ENCODE measurements at places on chromosomes 6 and 20.

DNA sequence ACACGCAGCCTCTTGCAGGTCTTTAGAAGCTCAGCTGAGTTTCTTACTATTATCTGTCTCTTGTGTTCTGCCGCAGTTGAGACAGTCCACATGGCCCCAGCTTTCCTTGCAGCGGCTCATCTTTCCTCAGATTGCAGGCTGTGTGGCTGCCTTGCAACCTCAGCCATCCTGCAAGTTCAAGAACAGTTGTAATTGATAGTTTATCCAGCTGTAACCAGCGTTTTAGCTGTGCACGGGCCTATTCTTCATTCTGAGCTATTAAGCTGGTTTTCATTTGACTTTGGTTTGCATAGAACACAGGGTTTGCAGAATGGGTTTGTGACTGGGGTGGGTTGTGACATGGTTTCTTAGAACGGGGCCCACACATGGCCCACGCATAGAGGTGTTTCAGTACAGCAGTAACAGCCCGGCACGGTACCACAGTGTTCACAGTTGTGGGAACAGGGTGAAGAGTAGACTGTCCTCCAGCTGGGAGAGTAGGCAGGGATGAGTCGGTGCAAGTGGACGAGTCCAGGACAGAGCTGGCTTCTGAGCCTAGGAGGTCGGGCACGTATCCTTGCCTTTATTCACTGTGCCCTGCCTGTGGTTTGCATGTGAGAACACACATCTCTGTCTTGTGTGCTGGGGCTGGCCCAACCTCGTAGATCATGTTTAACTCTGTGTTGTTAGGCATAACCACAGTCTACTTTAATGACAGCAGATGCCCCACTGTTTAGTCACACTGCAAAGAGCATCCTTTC, 89.2 kb downstream of the RPP40 start:
- no peak for DNase-seq

GRCh38 chr6:111837641-111838500, 35.4 kb downstream of the FYN start:
- no peak for DNase-seq

GRCh38 chr6:47483516-47483852, 5.9 kb downstream of the CD2AP start:
- no peak for DNase-seq

- DNase-seq: no peak
These were observed 40.6 kb downstream of the HECA start for GRCh38 chr6:139175389-139175948.

DNA sequence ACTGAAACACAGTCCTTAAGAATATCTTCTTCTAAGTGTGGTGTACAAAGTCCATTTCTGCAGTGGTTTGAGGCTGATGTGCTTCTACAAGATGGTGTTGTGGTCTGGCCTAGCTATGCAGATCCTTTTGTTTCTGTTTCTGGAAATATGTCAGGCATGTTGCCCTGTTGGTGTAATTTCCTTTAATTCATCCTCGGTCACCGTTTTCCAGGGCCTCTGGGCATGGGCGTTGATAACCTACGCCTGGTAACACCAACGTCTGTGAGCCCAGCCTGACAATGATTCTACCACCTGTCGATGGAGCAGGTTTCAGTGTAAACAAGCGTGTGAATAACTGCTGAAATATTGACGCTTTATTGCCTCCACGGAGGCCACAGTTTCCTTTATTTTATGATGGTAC, 33.3 kb upstream of the AFDN start:
- DNase-seq: no peak

GRCh38 chr20:60085551-60086132, 127.4 kb downstream of the CDH26 start:
- DNase-seq: no peak

DNA sequence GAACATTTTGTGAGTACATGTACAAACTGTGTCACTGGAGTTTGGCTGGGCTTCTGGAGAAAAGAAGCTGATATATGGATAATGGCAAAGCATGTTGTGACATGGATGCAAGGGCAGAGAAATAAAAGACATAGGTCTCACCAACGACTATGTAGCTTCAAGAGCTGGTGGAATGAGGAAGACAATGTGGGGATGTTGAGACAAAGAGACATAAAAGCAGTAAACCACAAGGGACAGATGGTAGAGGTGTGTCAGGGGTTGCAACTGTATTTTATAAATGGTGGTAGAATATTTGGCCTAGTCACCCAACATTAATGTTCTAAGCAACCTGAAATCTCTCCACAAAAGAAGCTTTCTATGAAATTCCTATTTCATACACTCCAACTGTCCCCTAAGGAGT, 199.0 kb downstream of the KCNQ5 start:
- DNase-seq: no peak

- DNase-seq: no peak
These were observed 183.8 kb upstream of the EYA4 start for GRCh38 chr6:133057352-133057751.

- DNase-seq: no peak
These were observed 2.1 kb upstream of the CASS4 start for GRCh38 chr20:56409956-56410355.

GRCh38 chr6:135093578-135093977, 39.0 kb upstream of the HBS1L start:
- no peak for DNase-seq

- no peak for DNase-seq
These were observed 400.2 kb downstream of the QKI start for GRCh38 chr6:163814494-163815364.

GRCh38 chr20:17298751-17299150, 71.9 kb downstream of the PCSK2 start:
- no peak for DNase-seq

GRCh38 chr20:1061484-1062221, 56.7 kb upstream of the PSMF1 start:
- no peak for DNase-seq

- no peak for DNase-seq
These were observed 519.4 kb downstream of the HDGFL1 start for GRCh38 chr6:23088761-23089160.

GRCh38 chr6:18154507-18155149, at the start of gene TPMT:
Gene TPMT (minus strand): TSS chr6:18155077. CDS start chr6:18149127, 5,950 bp downstream.
- DNase-seq: no peak

GRCh38 chr6:51578362-51578761, 509.1 kb downstream of the PKHD1 start:
- no peak for DNase-seq

GRCh38 chr6:35031611-35032529, 109.3 kb downstream of the TCP11 start:
- no peak for DNase-seq

DNA sequence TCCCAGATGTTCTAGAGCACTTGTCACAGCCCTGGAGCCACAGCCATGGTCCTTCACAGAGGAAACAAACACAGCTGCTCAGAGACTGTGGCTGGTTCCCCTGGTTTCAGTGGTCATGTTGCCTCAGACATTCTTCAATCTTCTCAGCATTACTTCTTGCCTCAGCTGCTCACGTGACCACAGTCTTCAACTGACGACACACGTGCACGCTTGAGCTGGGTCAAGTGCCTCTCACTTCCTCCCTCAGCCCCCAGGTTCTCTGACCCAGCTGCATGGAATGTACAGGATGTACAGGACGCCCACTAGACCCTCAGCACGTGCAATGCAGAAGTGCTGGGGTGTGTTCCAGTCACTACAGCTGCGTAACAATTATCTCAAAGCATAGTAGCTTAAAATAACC, 159.8 kb upstream of the GGTLC1 start:
- no peak for DNase-seq

- no peak for DNase-seq
These were observed 490.8 kb downstream of the CBLN4 start for GRCh38 chr20:55514531-55514930.

DNA sequence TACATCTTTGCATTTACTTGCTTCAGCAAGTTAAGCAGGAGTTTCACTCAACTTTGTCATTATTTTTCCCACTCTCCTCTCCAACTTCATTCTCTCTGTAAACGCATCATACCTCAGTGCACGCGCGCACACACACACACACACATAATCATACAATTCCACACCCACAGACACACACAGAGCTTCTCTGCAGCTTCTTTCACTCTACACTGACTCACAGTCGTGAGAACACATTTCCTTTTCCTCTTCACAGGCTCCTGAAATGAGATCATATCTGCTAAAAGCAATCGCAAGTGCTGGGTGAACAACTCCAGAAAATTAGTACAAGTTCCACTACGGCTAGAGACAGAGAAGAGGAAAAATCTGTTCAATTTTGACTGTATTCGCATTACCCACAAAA, 215.4 kb downstream of the PTPRT start:
- DNase-seq: no peak

DNA sequence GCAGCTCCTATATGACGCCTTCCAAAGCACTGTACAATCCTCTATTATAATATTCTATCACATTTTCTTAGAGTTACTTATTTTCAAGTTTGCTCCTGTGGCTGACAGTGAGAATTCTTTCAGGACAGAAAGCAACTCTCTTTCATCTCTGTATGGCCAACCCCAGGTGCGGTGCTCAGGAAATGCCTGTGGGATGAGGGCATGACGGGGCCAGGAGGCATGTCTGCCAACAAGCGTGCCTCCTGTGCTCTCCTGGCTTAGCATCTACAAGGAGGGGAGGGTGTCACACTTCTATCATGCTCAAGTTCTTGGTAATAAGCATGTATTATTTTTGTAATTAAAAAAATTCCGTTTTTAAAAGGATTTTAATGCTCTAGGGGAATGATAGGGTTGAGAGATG, 11.4 kb downstream of the MRPL14 start:
- no peak for DNase-seq

- DNase-seq: no peak
These were observed 16.9 kb upstream of the SLC22A16 start for GRCh38 chr6:110493253-110493800.

GRCh38 chr6:127403636-127404035, 55.6 kb downstream of the KIAA0408 start:
- no peak for DNase-seq

DNA sequence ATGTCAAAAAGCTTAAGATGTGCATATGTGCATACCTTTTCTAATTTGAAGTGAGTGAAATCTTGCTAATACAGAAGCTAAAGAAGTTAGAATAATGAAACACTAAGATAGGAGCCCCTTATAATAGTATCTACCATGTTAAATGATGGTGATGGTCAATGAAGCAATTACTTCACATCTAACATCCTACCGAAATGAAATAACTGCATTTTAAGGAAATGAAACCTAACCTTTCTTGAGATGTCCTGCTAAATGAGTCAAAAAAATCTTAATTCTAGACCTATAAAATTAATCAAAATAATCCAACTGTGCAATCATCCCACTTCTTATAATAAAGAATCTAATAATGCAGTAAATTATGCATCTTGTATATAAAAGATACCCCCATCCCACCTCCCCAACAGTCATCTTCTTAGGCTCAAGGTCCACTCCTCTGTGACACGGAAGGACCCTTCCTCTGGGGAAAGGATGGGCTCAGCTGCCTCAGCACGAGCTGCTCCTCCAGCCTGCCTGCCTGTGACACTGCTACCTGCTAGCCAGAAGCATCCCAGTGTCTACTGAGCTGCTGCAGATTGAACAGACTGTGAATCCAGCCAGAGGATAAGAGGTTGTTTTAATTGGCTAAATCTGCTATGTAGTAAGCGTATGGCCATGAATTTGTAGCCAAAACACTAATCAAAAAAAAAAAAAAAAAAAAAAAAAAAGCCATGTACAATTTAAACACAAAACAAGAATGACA, 129.6 kb upstream of the BEND3 start:
- no peak for DNase-seq

DNA sequence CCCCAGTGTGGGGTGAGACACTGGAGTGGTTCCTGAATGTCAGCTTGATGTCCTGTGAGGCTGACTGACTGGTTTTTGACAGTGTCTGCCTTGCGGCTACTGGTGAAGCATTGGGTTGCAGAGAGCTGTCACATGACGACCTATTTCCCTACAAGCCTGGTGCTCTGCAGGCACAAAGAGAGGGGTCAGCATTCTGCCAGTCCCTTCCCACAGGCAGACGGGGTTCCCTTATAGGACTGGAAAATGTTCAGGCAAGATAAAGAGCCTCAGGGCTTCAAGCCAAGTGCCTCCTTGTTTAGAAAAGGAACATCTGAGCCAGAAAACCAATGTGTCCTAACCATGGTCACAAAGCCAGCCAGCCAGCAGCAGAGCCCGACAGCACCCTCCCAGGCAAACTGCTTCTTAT, 11.0 kb downstream of the LY86 start:
- no peak for DNase-seq

- no peak for DNase-seq
These were observed 327.9 kb upstream of the QKI start for GRCh38 chr6:163086624-163086920.

DNA sequence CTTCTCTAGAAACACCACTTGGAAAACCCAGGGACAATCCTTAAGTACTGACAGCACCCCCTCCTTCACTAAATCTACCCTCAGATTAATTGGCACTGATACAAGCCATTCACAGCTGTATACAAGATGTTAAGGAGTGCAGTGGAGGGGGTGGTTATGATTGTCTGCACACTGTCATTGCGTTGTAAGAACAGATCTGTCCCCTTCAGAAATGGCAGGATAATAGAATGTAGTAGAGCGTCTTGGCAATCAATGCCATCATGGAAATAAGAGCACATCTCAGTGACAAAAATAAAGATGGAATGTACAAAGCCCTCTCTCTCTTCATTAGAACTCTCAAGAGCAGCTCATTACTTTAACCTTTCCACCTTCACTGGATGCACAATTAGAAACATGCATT, 324.9 kb upstream of the TBX18 start:
- no peak for DNase-seq

DNA sequence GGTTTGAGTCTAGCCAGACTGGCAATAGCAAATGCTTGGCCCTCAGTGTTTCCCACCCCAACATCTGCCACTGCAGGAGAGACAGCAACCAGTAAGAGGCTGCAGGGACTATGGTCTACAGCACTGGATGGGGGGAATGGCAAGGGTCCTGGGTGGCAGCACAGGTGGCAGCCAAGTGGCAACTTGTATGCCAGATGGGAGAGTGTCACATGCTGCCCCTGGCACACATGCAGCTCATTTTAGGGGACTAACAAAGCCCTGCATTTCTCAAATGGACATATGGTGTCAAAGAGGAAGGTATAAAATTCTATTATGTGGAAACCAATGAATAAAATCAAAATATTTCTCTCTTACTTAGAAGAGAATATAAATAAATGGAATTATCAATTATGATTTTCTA, 298.7 kb upstream of the MARCKS start:
- DNase-seq: no peak

DNA sequence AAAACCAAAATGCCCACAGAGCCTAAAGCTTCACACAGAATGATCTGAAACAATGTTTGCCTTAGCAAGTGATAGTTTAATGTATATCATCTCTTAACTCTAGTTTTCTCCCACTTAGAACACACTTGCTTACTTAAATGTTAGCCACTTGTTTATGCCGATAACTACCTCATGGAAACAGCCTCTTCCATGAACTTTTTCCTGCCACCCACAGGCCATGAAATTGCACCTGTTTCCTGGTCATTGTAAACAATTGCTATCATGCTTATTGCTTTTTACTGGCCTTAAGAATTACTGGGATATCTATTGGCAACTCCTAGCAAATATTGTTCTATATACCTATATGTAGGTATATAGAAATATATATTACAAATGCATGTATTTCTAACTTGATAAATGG, 231.1 kb downstream of the HDGFL1 start:
- DNase-seq: no peak

- no peak for DNase-seq
These were observed 29.3 kb upstream of the SSTR4 start for GRCh38 chr20:23005776-23006175.

Measured in effector CD8-positive, alpha-beta T cell (primary cell).